ENCODE measurements at places on chromosomes 7 and 10.

- DNase-seq: peak; percentile 80
Measured at GRCh38 chr7:133829336-133829897, 297.7 kb upstream of the LRGUK start.

DNA sequence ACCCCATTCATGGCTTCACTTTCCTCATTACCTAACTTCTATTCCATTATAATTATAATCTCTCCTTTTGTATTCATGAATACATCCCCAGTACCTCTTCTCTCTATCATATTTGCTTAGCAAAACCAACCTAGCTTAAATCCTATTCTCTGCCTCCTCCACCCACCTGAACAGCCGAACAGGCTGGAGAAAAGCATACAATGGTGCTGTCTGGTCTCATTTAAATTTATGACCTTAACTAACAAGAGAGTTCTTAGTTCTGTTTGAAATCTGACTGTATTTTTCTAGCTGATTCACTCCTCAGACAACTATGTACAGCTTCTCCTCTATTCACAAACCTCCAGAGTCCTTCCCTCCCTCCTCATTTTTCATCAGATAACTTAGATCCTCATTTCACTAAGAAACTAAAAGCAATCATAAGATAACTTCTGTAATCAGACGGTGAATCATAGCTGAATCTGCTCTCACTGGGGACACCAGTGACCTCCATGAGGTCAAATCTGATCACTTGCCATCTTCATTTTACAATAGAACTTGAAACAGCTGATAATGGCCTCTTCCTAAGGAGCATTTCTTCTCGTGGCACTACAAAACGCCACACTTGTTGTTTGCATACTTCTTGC is 233.9 kb upstream of the AOAH start:
- DNase-seq: peak; percentile 14

DNA sequence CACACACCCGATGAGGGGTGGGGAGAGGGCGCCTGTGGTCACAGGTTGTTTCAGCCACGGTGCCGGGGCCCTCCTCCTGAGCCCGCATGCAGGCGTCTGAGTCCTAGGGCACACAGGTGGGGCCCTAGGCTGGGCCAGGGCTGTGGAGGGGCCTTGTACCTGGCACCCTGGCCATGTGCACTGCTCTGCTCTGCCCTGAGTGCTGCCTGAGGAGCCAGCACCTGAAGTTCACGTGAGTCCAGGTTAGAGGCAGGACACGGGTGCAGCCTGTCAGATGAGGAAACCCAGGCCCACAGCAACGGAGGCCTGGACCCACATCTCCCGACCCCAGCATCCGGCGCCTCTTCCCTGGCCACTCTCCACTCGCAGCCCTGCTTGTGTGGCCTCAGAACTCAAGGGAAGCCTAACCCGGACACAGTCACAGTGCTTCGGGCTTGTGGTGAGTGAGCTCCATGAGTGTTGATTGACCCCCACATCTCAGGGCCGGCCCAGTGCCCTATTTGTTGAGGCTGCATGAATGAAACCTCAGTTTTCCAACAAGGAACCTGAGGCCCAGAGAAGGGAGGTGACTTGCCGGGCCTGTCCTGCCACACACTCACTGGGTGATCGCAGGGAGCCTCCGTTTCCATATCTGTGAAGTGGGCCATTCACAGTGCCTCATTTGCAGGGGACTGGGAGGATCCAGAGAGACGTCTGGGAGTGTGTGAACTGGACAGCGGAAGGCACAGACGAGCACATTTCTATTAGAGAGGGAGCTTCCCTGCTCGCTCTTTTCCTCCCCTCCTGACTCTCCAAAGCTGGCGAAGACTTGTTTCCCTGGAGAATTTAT is 39.6 kb downstream of the PPIF start:
- no peak for DNase-seq

DNA sequence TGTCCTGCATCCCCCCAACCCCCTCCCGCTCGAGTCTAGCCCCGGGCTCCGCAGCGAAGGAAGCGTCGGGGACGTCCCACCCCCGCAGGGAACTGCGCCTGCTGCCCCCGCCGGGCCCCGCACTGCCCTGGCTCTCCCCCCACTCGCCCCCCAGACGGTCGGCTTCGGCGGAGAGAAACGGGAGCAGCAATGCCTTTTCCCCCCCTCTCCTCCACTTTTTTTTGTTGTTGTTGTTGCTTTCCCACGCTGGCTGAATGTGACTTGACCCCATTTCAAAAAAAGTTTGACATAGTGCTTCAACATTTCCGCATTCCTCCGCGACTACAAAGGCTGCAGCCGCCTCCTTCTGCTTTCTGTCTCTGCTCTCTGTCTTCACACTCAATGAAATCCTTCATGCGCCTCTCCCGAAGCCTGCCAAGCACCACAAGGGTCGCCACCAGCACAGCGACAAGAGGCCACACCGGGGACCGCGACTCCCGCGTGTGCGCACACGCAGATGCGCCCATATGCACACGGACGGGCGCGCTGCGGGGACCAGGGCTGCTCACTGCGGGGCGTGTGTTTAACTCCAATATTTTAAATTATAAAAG is 1.0 kb downstream of the CDK6 start:
- DNase-seq: peak; percentile 62

DNA sequence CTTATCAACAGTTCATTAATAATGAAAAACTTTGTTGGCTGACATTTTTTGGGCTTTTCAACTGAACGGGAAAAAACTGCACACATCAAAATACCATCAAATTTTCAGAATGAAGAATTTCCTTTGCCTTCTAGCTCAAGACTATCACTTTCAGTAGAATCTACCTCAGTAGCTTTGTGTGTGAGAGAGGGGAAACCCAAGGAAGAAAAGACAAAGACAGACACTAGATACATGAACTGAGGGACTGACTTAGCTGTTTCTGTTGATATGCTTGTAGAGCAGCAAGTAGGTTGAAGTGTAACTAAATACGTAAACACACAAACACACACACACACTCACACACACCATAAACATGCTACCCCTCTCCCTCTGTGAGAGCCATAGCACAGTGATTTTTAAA is 257.1 kb downstream of the CDK14 start:
- no peak for DNase-seq

Data from astrocyte (in vitro differentiated cells and primary cell).